ENCODE measurements at places on chromosomes 4 and X. TPM values are rescaled to one million over a fixed set of nuclear protein-coding genes. Genes with fewer than 3 reads are reported as not detected.

DNA sequence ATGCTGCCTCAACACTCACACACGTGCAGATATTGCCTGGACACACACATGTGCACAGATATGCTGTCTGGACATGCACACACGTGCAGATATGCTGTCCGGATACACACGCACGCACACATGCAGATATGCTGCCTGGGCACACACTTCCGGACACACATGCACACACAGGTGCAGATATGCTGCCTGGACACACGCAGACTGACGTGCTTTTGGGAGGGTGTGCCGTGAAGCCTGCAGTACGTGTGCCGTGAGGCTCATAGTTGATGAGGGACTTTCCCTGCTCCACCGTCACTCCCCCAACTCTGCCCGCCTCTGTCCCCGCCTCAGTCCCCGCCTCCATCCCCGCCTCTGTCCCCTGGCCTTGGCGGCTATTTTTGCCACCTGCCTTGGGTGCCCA, 14.7 kb downstream of the FGFRL1 start:
- peaks cover 13% of the 10 kb centered on the region for H3K4me1 ChIP-seq
- no peak overlapping the region for H3K4me3 ChIP-seq
- H3K27me3 ChIP-seq = no peaks in the 10 kb centered on the region
- DNase-seq = no peak
- no peak overlapping the region for H3K27ac ChIP-seq
- no peaks in the 10 kb centered on the region for H3K36me3 ChIP-seq

GRCh38 chr4:110171971-110172370, 26.4 kb downstream of the ELOVL6 start:
- H3K27ac ChIP-seq = no peak overlapping the region
- H3K4me1 ChIP-seq = no peaks in the 10 kb centered on the region
- H3K36me3 ChIP-seq = no peaks in the 10 kb centered on the region
- no peak overlapping the region for H3K4me3 ChIP-seq
- H3K27me3 ChIP-seq = no peaks in the 10 kb centered on the region

DNA sequence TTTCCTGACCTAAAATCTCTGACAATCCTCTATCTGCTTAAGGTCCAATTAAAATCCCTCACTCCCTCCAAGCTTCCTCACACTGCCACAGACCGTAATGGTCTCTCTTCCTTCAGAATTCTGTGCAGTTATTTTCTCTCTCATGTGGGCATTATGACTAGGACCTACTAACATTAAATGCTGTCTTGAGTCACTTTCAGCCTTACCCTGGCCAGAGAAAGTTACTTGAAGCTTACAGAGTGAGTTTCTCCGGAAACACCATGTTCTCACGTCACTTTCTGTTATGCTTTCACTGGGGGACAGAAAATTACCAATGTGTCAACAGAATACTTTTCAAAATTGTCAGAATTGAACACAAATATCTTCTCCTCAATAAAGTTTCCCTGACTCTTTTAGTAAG, 271.8 kb downstream of the INPP4B start:
- no peak for DNase-seq
- H3K27ac ChIP-seq = no peak overlapping the region
- no peaks in the 10 kb centered on the region for H3K27me3 ChIP-seq
- H3K4me1 ChIP-seq = no peaks in the 10 kb centered on the region
- H3K4me3 ChIP-seq = no peak overlapping the region
- H3K36me3 ChIP-seq = no peaks in the 10 kb centered on the region

DNA sequence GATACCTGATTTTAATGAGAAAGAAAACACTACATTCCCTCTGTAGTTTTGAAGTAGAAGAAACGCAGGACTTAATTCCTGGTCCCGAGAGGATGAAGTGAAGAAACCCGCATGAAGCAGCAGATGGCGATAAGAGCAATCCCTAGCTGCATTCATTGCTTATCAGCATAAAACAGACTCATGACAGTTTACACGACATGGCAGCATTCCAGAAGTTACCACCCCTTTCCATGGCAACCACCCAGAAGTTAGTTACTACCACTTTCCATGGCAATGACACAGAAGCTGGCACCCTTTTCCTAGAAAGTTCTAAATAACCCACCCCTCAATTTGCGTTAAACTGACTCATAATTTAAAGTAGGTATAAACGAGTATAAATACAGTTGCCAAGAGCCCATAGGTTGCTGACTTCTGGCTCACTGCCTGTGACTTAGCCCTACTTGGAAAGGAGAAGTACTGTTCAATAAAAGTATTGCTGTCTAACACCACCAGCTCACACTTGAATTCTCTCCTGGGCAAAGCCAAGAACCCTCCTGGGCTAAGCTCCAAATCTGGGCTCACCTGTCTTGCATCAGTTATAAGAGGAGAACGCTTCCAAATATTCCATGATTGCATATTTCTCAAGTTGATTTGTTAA, 5.5 kb upstream of the XAGE2 start:
- H3K4me1 ChIP-seq = no peaks in the 10 kb centered on the region
- DNase-seq = peak; percentile 5
- H3K36me3 ChIP-seq = no peaks in the 10 kb centered on the region

GRCh38 chrX:96006281-96006680, 678.4 kb upstream of the DIAPH2 start:
- no peaks in the 10 kb centered on the region for H3K27me3 ChIP-seq
- H3K4me1 ChIP-seq = no peaks in the 10 kb centered on the region
- H3K27ac ChIP-seq = no peak overlapping the region
- H3K36me3 ChIP-seq = no peaks in the 10 kb centered on the region
- DNase-seq = no peak
- no peak overlapping the region for H3K4me3 ChIP-seq

- H3K4me1 ChIP-seq = peaks cover 10% of the 10 kb centered on the region
- no peaks in the 10 kb centered on the region for H3K27me3 ChIP-seq
- no peak for DNase-seq
- H3K27ac ChIP-seq = no peak overlapping the region
- H3K4me3 ChIP-seq = no peak overlapping the region
Measured at GRCh38 chr4:78331965-78332364, 219.6 kb upstream of the ANXA3 start.

DNA sequence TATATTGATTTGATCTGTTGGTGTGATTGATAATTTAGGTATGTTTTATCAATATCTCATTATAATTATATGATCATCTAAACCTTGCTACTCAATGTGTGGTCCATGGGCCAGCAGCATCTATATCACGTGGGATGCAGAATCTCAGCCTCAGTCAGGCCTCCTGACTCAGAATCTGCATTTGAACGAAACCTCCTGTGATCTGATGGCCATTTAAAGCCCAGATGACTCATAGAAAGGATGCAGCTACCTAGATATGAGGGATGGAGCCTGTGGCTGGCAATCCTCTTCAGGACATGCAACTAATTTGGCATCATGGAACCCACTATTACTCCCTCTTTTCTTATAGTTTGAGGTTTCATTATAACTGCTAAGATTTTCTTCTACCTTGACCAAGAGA, 11.3 kb upstream of the CHRNA9 start:
- no peaks in the 10 kb centered on the region for H3K36me3 ChIP-seq
- H3K27ac ChIP-seq = no peak overlapping the region
- H3K27me3 ChIP-seq = no peaks in the 10 kb centered on the region
- H3K4me1 ChIP-seq = peaks cover 4% of the 10 kb centered on the region
- H3K4me3 ChIP-seq = no peak overlapping the region
- DNase-seq = no peak

DNA sequence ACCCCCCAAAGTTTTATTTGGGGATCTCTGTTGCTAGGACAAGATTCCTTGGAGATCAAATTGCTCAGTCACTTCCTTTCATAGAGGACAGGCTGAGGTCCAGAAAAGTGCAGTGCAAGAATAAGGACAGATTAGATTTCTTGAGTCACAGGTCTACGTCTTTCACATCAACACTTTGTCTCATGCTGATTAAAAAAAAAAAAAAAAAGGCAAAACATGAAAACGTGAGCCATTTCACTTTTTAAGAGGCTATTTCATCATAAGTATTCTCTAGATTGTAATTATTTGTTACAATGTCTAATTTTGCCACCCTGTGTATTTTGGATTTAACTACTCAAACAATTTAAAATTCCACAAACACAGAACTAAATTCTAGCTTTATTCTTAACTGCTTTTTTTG, 647.0 kb downstream of the TRAM1L1 start:
- H3K27ac ChIP-seq = no peak overlapping the region
- no peaks in the 10 kb centered on the region for H3K36me3 ChIP-seq
- no peaks in the 10 kb centered on the region for H3K4me1 ChIP-seq
- no peaks in the 10 kb centered on the region for H3K27me3 ChIP-seq
- no peak for DNase-seq

DNA sequence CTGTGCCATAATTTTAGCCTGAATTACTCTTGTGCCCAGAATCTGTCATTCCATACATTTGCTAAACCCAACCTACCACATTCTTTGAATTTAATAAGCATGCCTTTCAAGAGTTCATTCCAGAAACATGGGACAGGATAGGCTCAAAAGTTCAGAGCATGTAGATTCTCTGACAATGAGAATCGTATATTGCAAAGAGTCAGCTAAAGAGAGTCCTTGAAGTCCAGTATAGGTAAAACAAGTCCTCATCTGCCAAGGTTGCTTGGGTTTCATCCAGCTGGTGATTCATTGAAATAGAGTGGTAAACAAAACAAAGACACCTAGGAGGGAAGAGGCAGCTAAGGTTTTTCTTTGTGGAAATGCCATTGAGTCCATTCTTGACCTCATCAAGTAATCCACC, 249.3 kb upstream of the DIPK2B start:
- H3K4me3 ChIP-seq = no peak overlapping the region
- H3K27ac ChIP-seq = no peak overlapping the region
- H3K36me3 ChIP-seq = no peaks in the 10 kb centered on the region

DNA sequence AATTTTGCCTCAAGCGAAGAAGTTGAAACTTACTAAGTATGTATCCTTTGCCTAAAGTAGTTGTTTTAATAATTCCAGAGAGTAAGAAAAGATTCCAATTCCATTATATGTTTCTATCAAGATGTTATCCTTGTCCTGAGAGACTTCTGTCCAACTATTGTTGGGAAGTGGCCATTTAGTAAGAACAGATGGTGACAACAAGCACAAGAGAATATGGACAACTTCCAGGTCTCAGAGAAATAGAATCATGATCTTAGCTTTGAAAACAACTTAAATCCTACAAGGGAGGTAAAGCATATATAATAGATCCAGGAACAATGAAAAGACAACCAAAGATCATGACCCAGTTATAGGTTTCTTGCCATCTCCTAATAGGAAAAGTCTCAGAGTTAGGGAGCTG, 486.6 kb upstream of the PCDH10 start:
- no peaks in the 10 kb centered on the region for H3K4me1 ChIP-seq
- no peak for DNase-seq
- no peaks in the 10 kb centered on the region for H3K36me3 ChIP-seq
- no peak overlapping the region for H3K4me3 ChIP-seq
- no peaks in the 10 kb centered on the region for H3K27me3 ChIP-seq

DNA sequence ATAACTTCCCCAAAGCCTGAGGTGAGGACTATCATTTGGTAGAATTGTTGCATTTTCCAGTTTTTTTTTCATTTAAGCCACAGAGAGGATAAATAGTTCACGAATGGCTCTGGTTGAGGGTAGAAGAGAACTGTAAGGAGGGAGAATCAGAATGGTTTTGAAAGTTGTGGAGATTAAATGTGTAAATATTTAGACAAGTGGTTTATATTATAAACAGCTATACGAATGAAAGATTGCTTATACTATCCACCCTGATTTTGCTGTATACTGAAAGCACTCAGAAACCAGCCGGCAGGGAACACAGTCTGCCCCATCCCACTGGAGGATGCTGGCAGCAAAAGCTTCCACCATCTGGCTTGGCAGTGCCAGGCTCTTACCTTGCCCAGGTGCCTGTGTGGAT, 341.1 kb downstream of the RAPGEF2 start:
- no peak overlapping the region for H3K27ac ChIP-seq
- DNase-seq = no peak
- H3K27me3 ChIP-seq = no peaks in the 10 kb centered on the region

DNA sequence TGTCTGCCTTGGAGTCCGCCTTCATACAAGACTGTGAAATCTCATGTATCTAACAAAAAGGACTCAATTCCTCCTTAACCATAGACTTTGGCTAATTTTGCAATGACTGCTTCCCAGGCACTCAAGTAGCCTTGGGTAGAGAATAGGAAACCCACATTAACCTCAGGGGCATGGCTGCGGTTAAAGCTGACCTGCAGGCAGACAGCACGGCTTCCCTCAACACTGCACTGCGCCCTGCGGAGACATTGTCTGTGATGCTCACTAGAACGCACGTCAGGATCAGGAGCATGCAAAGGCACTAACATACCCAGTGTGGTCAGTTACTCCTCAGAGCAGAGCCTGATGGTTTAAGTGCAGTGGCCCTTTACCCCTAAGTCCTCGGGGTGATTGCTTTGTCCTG, 10.3 kb upstream of the GPR143 start:
- no peak overlapping the region for H3K27ac ChIP-seq
- DNase-seq = peak; percentile 44
- no peaks in the 10 kb centered on the region for H3K4me1 ChIP-seq
- H3K4me3 ChIP-seq = no peak overlapping the region
- H3K36me3 ChIP-seq = no peaks in the 10 kb centered on the region
- no peaks in the 10 kb centered on the region for H3K27me3 ChIP-seq

GRCh38 chr4:8238036-8238511, 31.5 kb upstream of the HTRA3 start:
- no peak overlapping the region for H3K27ac ChIP-seq
- H3K4me3 ChIP-seq = no peak overlapping the region
- H3K27me3 ChIP-seq = no peaks in the 10 kb centered on the region
- no peak for DNase-seq

DNA sequence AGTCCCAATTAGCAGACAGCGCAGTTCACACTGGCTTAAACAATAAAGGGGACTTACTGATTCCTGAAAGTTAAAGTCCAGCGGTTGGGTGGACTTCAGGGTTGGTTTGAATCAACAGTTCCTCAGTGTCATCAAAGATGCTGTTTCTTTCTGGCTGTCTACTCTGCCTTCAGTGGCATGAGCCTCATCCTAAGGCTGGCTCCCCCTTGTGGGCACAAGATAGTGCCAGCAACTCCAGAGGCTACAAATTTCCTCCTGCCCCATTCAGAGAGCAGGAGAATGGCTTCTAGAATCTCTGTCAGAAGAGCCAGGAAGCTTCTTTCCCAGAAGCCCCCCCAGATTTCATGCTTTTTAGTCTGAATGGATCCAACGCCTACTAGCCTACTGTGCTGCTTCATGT, 82.4 kb upstream of the MTM1 start:
- DNase-seq = peak; percentile 72
- H3K27ac ChIP-seq = no peak overlapping the region
- no peak overlapping the region for H3K4me3 ChIP-seq
- no peaks in the 10 kb centered on the region for H3K4me1 ChIP-seq

DNA sequence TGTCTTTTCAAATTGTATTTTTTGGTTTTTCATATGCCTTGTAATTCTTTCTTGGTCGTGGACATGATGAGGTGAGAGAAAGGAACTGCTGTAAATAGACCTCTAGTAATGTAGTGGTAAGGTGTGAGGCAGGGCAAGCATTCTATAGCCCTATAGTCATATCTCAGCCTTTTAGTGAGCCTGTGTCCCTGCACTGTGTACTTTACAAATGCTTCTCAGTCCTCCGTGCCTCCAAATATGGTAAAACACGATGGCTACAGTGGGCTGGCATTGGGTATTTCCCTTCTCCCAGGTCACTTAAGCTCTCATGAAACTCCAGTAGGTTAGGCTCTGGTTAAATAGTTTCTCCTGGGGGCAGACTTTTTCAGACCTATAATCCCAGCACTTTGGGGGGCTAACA, 57.9 kb upstream of the PLS3 start:
- DNase-seq = no peak
- H3K4me3 ChIP-seq = no peak overlapping the region

Gene ZBED1
- total RNA-seq = 36.9 TPM

Gene MAOA
- 12.7 TPM for total RNA-seq

Gene GNL3L
- 19.3 TPM for total RNA-seq

Gene BMP3
- total RNA-seq = not detected

Gene RGN
- 0.92 TPM for total RNA-seq

Gene CCNG2
- 214 TPM for total RNA-seq

Gene RPL9
- 6,671 TPM for total RNA-seq

Gene REPS2
- 1.2 TPM for total RNA-seq

Gene XAGE5
- not detected for total RNA-seq

Gene FBXL5
- 87.9 TPM for total RNA-seq

Measured in neural progenitor cell (in vitro differentiated cells).